ENCODE measurements at places on chromosomes 3 and 15.

- DNase-seq, result peak; percentile 91
Measured at GRCh38 chr15:63212050-63213004, 22.9 kb downstream of the RAB8B start.

- no peak for DNase-seq
Measured at GRCh38 chr15:48777645-48778330, 33.1 kb downstream of the CEP152 start.

DNA sequence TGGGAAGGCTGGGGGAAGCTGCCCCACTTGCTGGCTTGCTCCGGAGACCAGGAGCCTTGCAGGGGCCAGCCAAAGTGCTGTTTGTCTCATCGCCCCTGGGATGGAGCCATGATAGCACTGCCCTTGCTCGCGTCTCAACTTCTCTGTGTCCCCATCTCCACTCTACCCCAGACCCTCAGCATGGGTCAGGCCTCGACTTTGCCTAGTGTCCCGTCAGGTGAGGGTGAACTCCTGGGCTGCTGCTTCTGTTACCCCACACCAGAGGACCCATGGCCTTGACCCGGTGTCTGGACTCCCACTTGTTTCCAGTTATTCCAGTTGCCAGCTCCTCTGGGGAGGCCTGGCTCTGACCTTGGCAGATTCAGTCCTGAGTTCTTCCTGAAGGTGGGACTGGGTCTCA, 36.5 kb upstream of the DUSP7 start:
- no peak for DNase-seq

- no peak for DNase-seq
Measured at GRCh38 chr15:93060336-93061248, 28.4 kb downstream of the RGMA start.

DNA sequence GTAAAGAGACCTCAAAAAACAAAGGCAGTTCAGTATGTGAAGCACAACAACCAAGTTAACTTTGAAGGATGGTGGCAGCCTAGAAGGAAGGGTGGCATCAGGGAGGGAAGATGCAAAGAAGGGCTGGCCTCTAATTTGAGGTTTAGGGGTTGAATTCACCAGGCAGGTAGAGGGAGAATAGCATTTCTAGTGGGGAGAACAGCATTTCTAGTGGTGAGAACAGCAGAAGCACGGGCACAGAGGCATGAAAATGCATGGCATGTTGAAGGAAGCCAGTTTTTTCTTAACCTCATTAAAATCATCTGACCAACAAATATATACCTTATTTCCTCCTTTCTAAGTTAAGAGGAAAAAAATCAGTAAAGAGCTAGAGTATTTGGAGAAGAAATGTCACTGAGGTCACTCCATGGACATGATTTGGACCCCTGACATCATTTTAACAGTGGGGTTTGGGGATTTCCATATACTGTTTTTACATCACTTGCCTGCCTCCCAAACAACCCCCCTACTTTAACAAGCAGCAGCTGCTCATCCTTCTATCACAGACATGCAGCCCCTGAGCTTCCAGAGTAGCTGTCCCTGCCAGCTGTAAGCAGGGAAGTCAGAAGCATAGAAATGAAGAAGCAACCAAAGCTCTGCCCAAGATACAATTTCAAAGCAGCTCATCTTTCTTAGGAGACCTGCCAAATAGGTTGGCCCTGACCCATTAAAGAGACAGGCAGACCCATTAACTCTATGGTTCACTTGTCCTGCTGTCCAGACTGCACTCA, 2.4 kb upstream of the POPDC2 start:
- peak; percentile 60 for DNase-seq

DNA sequence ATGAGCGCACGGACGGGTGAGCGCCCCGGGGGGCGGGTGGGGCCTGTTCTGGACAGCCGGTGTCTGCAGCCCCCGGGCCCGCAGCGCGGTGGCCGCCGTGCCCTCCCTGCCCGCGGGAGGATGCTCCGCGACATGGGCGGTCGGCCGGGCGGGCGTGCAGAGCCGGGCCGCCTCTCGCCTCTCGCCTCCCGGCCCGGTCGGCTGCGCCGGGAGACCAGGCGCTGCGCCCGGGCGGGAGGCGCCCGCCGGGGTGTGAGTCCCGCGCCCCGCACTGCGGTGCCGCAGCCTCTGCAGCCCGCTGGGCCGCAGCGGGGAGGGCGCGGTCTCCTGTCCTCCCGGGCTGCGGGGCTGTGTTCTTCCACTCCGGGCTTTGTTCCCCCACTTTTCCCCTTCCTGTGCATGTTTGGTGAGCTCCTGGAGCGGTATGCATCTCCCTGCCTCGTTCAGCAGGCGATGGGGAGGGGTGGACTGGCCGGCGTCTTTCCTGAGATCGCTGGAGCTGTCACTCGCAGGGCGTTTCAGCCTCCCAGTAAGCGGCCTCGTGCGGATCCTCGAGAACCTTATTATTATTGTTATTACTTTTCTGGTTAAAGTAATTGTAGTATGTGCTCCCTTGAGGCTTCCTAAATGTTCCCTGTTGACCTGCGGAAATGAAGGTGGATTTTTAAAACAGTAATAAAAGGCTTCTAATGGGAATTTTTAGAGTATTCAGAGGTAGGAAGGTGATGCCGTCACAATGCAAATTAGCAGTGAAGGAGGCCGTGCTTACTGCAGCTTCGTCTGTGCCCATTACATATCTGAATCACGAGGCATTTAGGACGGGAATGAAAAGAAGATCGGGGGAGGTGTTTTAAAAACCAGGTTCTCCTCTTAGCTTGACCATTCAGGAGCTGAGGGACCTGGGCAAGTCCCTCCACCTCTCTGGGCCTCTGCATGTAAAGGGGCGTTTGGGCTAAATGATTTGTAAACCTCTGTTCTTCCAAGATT, 593 bp downstream of the TMOD2 start:
- DNase-seq, result peak; percentile 44

DNA sequence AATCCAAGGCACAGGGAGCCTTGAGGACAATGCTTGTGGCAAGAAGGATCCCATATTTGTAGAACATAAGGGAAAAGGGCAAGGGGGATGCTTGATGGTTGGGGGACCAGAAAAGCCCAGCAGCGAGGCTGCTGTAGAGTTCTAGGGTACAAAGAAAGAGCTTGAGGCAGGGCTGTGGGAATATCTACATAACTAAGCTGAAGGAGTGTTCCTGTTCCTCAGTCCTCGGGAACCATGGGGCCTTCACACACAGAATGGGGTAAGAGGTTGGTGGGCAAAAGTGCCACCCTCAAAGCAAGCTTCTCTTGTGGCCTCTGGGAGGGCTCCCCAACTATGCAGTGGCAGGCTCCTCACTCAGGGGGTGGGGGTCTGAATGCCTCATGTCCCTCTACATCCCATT, 6.5 kb upstream of the FRMD4B start:
- no peak for DNase-seq

DNA sequence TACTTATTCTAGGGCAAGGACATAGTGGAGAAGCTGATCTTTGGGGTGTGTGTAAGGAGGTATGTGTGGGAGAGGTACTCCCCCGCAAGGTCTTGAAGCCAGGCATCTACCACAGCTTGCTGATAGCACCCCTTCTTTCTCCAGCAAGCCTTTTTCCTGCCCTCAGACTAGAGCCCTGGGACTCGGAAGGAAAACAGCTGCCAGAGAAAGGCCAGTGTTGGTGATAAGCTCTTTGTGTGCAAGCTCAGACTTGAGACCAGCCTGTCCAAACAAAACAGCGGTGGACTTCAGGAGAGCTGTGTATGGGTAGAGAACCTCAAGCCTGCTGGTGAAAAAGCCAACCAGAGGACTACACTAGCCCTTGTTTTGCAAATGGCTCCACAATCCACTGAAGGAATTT, 1028.6 kb downstream of the MCTP2 start:
- no peak for DNase-seq
